ENCODE measurements at places on chromosomes 13 and 19.
A peak's percentile ranks its signal among the peaks of the same experiment; 100 is the strongest.

DNA sequence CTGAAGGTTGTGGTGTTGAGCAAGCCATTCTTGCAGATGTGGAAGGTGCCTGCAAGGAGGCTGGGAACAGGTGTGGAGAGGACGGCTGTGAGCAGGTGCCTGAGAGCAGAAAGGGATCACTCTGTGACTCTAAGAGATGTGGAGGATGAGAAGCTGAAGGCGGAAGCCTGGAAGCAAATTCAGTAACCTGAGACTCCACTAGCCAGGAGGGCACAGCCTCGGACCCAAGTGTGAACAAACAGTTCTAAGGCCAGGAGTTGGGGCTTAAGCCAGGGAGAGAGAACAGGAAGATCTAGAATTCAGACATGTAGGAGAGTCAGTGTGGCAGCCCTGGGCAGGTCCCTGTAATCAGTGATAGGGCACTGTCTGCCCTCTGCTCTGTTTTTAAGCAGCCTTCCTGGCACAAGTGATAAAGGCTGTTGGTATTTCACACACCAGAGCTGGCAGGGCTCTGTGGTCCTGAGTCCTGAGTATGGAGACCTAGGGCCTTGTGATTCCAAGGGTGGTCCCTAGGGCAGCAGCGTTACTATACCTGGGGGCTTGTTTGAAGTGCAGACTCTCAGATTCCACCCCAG lies 131.3 kb downstream of the SLC7A1 start:
- DNase-seq, result no peak

DNA sequence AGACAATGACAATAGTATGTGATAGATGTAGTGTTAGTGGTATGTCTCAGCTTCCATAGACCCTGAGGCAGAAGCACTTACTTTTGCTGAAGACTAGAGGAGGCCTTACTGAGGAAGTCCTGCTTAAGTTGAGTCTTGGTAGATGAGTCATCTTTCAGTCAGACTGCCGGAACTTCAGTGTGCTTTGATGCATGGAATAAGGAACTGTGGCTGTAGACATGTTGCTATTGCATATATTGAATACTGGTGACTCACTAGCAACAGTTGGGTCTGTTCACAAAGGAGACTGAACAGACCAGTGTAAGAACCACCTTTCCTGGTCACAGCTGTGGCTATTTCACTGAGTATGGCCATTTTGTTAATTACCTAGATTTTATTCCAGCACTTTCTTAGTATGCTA lies 1000.6 kb downstream of the OLFM4 start:
- no peak for DNase-seq

- peak; percentile 19 for DNase-seq
These were observed 494.3 kb downstream of the COG6 start for GRCh38 chr13:40149611-40150274.

- DNase-seq, result peak; percentile 80
These were observed 17.3 kb downstream of the SIGLEC8 start for GRCh38 chr19:51440846-51441409.

- no peak for DNase-seq
These were observed 103.3 kb downstream of the SPRY2 start for GRCh38 chr13:80237646-80238045.

DNA sequence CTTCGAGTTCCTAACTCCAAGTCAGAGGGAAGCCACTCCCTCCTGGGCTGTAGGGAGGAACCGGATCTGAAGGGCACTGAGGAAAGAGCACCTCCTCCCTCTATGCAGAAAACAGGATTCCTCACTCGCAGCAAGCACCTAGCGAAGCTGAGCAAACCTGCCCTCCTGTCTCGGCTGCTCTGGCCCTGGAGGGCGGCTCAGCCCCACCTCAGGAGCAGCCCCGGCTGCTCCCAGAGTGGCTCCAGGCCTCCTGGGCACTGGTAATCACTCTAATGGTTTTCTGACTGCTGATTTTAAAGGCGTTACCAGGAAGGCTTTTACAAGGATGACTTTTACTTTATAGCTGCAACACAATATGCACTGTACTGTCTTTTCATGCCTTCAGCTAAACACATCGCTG lies 312.5 kb downstream of the TEX29 start:
- DNase-seq, result no peak

GRCh38 chr13:94860981-94861407 lies 148.6 kb upstream of the SOX21 start:
- DNase-seq, result no peak

DNA sequence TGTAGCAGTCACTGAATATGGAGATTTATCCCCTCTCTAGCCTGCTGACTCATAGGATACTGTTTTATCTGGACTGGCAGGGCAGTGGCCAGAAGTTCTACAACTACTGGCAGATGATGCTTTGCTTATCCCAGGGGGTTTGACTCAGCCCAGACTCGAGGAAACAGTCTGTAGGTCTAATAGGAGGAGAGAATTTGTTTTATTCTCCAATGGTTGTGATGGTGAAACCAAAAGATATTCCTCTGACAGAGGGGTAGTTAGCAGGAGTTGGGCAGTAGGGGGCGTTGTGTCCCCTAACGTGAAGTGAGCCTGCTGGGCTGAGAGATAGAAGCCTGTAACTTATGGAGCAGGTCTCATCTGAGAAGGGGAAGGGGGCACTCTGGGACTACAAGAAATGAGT lies 74.9 kb downstream of the WTIP start:
- no peak for DNase-seq

DNA sequence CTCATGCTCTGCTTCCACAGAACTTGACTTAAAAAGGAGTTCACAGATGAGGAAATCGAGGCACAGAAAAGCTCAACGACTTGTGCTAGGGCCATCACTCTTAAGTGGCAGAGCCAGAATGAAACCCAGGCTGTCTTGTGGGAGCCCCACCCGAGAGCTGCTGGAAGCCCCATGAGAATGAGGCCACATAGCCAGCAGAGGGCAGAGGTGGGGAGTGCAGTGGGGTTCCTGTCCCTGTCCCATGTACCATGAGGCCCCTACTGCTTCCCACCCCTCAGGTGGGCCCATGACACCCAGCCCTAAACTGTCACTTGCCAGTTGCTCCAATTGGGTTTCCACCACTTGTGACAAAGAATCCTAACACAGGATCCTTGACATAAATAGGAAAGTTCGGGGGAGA lies 175.9 kb downstream of the IRS2 start:
- peak; percentile 14 for DNase-seq

DNA sequence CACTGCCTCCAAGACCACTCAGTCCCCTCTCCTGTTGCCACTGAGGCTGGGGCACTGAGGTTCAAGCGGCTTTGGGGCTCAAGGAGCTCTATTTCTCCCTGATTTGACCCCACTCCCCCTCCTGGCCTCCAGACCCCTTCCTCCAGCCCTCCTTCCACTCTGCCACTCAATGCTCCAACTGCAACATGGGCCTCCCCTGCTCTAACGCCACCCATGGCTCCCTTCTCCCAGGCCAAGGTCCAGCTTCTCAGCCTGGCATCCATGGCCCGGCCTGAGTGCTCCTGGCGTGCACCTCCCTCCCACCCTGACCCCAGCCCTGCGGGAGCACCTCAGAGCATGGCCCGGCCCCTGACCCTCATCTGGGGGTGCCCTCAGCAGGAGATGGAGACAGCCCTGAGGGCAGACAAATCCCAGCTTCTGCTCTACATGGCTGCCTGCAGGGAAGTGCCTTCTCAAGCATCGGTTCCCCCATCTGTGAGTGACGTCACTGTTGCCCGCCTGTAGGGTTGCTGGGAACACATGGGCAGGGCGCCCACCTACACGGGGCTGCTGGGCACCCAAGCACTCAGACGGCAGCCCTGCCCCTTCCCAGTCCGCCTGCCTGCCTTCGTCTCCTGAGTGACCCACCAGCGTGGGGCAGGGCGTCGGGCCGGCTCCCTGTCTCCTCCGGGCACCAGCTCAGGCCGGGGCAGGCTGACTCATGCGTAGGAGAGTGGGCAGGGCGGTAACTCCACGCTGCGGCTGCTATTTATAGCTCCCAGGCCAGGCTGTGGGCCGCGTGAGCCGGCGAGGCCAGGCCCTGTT lies 1.6 kb upstream of the DIRAS1 start:
- DNase-seq, result no peak

DNA sequence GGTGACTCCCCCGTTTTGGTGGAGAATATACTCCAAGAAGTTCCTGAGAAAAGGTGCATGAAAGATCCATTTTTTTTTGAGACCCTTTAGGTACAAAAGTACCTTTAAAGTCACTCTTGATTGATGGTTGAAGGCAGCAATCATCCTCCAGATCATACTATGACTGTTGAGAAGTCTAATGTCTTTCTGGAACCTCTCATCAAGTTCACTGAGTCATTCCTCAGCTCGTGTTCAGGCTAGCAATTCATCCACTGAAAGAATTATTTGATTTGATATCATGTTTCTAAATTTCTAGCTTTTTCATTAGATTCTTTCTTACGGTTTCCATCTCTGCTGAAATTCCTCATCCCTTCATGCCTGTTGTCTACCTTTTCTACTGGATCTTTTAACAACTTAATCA lies 65.1 kb upstream of the GJB6 start:
- no peak for DNase-seq

DNA sequence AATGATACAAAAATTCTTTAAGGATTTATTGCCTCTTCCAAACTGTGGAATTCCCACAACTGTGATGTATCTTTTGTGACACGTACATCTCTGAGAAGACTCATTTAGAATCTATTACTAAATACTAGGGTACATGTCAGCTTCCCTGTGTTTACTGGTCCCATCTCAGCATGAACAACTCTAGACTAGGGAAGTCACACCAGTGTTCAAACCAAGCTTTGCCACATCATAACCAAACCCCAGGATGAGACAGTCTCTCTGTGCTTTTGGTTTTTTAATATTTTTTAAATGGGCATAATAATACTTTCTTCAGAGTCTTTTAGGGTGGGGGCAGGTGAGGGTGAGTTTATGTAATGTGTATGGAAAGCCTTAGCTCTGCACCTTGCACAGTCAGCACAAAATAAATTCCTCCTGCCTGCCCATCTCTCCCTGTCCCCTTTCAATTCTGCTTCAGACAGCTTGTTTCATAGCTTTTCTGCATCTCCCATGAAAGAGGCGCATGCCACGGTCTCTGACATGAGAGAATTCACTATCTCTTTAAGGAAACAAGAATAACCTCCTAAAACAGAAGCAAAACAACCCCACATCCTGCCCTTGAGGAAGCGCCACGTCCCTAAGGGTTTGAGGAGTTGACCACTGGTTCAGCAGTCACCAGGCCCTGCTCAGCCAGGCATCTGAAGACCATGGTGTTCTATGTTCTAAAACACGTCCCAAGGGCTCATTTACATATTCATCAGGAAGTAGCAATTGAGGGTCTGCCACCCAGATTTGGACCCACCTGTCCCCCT lies 174.5 kb downstream of the USP12 start:
- no peak for DNase-seq

DNA sequence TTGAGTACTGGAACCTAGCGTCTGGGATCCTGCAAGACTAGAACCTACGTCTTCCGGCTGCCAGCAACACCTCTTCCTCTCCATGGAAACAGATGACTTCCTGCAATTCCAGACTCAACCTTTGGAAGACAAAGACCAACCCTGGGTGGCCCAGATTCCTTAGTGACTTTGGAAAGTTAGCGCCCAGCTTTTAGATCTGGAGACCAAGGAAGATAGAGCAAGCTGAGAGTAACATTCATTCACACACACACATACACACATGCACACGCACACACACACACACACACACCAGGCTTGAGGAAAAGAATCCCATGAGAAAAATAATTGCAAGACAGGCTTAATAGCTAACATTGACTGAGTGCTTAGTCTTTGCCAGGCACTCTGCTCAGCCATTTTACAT lies 788.9 kb downstream of the UQCRFS1 start:
- DNase-seq, result no peak

DNA sequence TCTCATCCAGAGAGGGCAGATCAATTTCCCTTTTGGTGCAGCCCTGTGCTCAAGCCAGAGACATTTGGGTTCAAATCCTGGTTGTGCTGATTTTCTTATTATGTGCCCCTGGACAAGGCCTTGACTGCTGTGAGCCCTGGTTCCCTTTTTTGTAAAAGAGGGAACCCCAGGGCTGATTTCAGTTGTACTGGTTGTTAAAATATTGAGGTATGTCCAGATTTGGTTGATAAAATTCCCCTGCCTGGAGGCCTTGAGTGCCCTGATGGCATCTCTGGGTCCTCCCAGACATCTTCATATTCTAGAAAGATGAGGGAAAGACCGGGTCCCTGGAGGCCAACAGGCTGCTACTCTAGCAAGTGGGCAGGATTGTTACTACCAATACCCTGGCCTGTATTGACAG lies 14.4 kb upstream of the PLAUR start:
- DNase-seq, result no peak

GRCh38 chr13:69617587-69617986 lies 490.0 kb upstream of the ATXN8OS start:
- no peak for DNase-seq

GRCh38 chr13:76887076-76887563 lies 915 bp upstream of the KCTD12 start:
- no peak for DNase-seq

DNA sequence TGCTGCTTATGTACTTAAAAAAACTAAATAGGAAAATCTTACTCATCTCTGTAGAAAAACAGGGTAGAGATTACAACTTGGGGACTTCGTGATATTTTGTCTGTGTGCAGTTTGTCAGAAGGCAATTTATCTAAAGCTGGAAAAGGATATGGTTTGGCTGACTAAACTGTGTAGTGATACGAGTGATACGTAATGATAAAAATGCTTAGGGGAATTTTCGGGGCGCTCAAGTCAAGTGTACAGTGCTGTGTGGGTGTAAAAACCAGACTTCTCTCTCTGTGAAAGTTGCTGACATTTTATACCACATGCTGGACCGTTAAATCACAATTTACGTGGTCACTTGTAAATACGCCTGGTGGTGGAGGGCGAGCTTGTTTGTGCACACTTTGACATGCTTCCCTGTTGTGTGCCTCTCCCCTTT lies 221.7 kb downstream of the KCNRG start:
- DNase-seq, result peak; percentile 65

DNA sequence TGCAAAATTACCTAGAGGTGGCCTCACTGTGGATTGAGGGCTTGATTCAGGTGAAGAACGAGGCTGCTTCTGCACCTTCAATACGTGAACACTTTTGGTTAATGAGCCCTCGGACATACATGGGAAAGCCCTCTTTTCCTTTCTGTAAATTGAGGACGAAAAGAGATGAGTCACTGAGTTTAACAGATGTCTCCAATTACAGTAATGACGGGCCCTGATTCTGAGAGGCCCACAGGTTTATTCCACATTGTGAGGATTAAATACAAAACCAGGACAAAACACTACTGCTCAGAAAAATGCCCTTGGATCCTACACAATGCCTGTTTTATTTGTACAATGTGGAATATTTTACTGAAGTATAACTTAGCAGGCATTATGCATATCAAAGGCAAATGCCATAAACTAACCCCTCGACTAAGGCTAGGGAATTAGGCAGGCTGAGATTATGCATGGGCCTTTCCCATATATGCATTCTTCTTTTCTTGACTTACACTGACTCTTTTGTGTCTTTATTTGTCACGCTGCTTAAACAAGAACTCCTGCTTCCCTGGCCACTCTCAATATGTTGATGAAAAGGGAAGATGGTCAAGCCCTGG lies 819.9 kb downstream of the OLFM4 start:
- no peak for DNase-seq

Data from stimulated activated CD4-positive, alpha-beta T cell treated with anti-CD3 and anti-CD28 coated beads, Interleukin-4, amount 100 ng/mL, for 24 hours (primary cell).